ENCODE measurements at places on chromosomes 16 and 17.

- DNase-seq: peak; percentile 58
These were observed 538 bp upstream of the FCSK start for GRCh38 chr16:70453892-70454221.

DNA sequence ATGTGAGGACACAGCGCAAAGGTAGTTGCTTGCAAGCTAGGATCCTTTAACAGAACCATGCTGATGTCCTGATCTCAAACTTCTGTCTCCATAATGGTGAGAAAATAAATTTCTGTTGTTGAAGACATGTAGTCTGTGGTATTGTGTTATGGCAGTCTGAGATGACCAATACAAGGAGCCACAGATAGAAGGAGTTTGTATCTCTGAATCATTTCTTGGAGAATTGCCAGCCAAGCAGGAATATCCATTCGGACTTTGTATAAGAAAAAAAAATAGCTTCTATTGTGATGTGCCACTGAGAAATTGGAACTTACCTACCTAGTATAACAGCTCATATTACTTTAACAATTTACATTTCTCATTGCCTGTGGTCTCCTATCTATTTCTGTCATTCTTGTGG, 447.6 kb upstream of the CA10 start:
- DNase-seq: no peak

DNA sequence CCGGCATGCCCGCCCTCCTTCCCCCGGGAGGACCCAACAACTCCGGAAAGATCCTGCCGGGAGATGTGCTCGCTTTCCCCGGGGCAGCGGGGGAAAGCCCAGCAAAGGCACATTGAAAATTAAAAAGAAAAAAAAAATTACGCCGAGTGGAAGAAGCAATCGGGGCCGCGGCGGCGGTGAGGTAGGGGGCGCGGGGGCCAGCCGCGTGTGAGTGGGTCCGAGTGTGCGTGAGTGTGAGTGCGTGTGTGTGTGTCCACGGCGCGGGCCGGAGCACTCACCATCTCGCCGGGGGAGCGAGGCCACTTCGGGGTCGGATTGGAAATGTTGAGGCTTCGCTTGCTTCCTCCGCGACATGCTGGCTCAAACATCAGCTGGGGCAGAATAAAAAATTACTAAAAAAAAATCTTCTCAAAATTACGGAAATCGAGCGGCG, at the start of gene SALL1:
Gene SALL1, minus strand, starts transcription at position 383 of the 433 bp plus-strand sequence. Its CDS starts 29 bp downstream, at position 354.
- DNase-seq: no peak

DNA sequence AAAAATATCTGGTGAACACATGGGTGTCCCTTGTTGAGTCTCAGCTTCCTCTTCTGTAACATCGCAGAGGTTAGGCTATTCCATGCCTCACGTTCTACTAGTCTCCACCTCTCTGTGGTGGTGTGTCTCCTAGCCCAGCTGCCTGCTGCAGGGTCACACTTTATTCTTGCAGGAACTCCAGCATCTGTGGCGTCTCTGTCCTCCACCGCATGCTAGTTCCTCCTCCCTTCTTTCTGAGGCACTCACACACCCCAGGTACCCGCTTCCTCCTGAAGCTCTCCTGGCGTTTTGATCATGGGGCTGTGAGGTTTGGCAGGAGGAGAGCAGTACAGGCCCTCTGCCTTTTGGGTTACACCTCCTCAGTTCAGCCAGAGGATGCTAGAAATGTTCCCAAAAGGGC, 9.9 kb upstream of the TEX2 start:
- DNase-seq: no peak

DNA sequence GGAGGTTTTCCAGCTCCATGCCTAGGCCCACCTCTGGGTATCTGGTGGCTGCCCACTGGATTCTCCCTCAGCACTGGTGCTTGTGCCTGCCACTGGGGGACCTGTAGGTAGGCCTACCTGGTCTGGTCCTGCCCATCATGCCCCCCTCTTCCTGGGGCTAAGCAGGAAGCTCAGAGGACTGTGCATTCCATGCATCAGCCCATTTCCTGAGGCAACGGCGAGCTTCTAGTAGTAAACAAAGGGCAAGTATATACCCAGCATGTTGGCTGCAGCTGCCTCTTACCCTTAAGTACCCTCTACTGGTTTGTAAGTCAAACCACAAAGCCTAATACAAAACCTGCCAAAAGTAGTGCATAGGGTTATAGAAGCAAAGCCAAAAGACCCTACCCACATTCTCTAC, 37.5 kb downstream of the SDR42E1 start:
- no peak for DNase-seq

DNA sequence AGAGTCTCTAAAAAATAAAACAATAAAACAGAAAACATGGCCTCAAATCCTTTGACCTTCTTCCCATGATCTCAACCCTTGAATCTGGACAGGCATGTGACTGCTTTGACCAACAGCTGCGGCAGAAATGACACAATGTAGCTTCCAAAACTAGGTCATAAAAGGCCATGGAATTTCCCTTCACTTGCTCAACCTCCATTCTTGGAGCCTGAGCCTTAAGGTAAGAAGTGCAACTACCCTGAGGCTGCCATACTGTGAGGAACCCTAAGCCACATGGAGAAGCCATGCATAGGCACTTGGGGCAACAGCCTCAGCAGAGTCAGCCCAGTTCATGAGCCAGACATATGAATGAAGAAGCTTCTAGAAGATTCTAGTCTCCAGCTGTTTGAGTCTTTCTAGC, 75.7 kb upstream of the BRD7 start:
- DNase-seq: no peak

DNA sequence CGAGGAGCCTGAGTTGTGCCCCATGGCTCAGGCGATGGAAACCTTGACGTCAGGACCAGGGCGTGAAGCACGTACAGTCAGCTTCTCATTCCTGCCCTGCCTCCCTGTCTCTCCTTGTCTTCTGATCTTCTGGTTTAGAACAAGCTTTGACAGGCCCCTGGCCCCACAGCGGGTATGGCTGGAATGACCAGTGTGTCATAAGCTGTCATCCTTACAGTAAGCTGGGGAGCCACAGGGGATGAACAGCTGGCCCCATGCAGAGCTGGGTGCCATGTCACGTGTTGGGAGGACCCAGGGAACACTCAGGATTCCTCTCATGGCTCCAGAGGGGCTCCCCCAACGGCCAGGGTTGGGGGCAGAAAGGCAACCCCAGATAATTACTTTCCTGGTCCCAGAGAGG, 157.6 kb upstream of the PLCG2 start:
- no peak for DNase-seq

DNA sequence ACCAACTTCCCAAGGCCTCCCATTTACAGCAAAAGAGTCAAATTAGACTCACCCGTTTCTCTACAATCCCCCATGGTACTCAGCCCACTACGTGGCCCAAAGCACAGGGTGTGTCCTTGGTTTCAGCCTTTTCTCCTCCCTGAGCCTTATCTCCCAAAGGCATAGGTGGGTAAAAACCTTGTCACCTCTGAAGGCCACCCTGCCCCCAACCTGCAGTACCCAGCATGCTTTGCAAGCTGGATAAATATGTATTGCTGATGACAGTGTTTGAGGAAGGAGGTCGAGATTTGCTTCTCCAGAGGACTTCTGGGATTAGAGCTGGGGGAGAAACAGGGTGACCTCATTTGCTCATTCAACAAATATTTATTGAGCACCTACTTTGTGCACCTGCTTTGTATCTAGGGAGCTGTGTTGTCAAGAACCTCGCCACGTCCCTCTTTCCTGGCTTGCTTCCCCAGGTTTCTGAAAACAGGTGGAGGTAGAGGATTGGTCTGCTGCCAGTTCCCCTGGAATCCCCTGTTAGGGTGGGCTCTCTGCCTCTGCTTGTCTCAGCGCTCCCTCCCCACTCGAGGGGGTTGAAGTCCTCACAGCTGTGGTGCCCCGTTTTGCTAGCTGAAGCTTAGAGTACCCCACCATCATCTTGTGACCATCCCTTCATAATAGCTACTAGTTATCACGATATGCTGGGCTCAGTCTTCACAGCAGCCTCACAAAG, 3.0 kb downstream of the LASP1 start:
- no peak for DNase-seq

DNA sequence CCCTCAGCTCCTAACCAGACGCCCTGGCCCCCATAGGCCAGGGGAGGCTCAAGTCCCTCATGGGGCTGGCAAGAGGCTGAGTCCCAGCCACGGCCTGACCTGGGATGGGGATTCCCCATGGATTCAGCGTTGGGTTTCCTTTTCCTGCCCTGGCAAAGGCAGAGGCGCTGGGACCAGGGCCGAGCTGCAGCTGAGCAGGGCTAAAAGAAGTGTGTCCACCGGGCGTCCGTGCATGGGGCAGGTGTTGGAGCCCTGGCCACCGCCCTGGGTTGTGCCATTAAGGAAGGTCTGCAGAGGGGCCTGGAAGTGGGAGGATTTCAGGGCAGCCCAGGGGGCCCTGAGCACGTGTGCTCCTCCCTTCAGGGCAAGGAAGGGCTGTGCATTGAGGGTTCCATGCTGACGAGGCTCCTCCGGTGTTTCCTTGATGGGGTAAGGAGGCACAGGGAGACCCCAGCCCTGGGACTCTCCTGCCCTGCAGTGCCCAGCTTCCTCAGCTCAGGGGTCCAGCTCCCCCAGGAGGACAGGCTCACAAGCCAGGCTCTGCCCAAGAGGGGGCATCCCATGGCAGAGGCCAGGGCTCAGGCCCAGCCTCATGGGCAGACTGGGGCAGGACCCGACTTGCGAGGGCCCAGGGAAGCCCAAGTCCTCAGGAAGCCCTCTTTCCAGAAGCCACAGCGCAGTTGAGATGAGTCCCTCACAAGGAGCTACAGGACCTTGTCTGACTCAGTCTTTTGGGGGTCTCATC, 10.1 kb downstream of the TBC1D26 start:
- DNase-seq: no peak

DNA sequence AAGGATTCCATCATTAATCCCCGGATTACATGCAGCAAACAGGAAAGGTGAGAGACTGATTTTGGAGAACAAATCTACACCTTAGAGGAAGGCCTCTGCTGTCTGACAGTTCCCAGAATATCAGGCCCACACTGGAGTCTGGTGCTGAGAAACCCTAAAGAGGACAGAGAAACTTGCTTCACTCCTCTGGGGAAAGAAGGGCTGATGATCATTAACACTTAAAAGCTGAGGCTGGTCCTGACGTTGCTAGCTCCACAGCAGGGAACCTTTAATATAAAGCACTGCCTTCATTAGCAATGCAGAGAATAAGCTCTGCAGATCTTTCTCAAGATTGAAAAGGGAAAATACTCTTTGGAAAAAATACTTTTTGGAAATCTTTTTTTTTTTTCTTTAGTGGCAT, 1472.4 kb upstream of the GOT2 start:
- no peak for DNase-seq

DNA sequence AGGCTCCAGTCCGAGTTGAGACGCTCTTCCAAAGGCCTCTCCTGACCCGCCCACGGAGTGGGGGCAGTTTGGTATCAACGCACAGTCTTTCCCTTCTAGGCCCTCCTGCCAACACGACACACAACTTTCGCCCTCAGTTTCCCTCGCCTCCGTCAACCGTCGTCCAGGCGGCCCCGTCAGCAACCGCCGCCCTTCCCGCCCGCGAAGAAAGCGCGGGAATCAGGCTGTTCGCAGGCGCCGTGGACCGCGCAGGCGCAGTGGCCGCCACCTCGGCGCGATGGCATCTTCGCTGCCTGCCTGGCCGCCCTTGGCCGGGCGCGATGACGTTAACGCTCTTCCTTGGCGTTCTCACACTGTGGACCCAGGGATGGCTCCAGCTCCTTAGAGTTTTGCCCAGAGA, at the start of gene SPATA22:
Gene SPATA22, minus strand, starts transcription at position 221 of the 400 bp plus-strand sequence. CDS start 2,494 bp downstream, outside the sequence.
- no peak for DNase-seq

- DNase-seq: no peak
These were observed 87.3 kb downstream of the ABCA8 start for GRCh38 chr17:68867759-68868516.

DNA sequence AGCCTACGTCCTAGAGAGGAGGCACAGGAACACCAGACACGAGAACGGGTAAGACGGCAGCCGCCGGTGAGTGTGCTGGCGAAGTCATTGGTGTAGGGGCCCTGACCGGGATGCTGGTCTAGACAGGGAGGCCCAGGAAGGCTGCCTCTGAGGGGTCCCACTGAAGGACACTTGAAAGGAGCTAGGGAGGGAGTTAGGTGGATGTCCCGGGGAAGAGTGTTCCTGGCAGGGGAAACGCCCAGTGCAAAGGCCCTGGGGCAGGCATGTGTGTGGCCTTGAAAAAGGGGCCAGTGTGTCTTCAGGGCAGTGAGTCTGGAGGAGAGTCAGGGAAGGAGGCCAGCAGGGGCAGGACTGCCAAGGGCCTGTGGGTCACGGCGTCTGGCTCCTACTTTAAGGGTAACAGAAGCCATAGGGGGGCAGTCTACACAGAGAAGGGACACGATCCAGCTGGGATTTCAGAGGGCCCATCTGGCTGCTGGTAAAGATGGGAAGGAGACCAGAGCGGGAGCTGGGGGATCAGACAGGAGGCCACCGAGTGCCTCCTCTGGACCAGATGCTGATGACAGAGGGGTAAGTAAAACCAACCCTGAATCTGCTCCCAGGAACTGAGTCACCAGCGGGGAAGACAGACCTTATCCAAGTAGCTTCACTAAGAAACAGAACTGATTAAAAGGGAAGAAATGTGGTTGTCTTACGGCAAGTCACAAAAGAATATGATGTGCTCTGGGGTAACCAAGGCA, 115.9 kb downstream of the LITAF start:
- no peak for DNase-seq

DNA sequence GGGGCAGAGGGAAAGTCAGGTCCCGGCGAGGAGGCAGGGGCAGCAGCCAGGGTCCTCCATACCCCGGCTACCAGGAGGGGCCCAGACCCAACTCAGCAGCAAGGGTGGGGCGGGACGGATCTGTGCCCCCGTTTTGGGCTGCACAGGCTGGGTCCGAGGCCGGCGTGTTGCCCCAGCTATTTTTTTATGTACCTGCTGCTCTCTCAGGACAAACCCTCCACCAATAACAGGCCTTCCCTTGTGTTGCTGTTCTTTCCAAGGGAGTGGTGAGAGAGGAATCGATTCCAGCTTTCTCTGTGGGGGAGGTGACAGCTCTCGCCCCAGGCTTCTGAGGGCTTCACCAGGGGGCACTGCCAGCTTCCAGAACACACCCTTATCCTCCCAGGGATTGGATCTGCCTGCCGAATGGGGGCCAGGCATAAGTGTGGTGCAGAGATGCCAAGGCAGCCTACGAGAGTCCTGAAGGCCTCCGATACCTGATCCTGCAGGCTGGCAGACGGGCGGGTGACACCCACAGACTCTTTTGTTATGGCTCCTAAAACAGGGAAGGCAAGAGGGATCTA, 22.3 kb downstream of the RTN4RL1 start:
- no peak for DNase-seq
